ENCODE measurements at places on chromosomes 2 and 18.

GRCh38 chr2:38106405-38107094 is 30.6 kb upstream of the CYP1B1 start:
- no peak for DNase-seq

GRCh38 chr2:33209976-33210375 is 263.2 kb downstream of the LTBP1 start:
- DNase-seq: no peak

DNA sequence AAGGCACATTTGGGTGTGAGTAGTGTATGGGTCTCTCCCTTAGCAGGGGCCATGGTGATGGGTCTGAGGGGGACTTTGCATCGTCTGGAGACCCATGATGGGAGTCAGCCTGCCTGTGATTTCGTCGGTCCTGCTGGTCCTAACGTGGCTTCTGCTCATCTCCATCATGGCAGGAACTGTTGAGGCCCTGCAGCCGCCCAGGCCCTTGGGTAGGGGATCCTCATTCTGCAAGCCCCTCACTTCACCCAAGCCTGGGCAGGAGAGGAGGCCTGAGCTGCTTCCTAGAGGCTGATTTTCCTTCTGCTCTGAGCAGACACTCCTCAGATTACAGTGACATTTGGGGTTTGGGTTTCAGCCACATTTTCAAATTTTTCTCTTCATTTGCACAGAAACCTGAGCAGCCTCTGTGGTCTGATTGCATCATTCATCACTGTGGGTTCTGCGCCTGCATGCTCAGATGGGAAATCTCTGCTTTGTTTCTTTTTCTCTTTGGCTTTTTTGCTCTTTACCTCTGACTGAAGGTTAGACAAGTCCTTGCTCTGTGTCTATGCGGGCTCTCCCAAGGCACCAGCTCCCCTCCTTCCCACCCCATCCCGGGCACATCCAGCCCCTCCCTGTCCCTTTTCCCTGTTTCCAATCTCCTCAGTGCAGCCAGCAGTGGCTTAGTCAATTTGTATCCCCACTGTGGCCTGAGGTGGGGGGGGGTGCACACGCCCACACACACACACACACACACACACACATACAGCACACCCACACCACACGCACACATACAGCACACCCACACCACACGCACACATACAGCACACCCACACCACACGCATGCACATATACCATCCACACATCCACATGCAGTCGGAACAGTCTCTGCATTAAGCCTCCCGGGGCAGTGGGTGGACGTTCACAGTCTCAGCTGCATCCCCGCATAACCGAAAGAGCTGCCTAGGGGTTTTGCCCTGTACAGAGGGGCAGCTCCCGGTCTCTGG is 305.4 kb upstream of the HS6ST1 start:
- no peak for DNase-seq

DNA sequence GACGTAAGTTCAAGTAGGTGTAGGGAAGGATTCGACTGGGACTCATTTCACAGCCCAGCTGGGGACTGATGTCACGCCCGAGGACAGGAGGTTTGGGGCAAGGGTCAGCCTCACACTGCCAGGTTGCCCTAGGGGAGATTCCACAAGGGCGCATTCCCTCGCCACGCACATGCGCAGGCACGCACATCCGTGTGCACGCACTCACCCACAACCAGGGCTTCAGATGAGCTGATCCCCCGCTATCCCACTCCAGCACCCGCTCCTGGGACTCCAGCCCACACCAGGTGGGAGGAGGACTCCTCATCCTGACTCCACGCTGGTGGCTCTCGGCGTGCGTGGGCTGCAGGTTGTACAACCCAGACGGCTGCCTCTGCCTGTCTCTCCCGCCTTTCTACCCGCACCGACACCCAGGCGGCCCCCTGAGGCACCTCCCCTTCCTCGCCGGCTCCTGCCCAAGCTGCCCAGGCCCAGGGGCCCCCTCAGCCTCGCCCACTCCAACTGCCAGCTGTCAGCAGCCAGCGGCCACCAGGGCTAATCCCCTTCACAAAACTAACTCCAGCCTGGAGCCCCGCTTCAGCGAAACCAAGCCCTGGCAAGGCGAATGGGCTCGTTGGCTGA is 47.8 kb upstream of the FOSL2 start:
- no peak for DNase-seq

- no peak for DNase-seq
Observed at GRCh38 chr18:39453356-39453755, 1887.8 kb upstream of the CELF4 start.

DNA sequence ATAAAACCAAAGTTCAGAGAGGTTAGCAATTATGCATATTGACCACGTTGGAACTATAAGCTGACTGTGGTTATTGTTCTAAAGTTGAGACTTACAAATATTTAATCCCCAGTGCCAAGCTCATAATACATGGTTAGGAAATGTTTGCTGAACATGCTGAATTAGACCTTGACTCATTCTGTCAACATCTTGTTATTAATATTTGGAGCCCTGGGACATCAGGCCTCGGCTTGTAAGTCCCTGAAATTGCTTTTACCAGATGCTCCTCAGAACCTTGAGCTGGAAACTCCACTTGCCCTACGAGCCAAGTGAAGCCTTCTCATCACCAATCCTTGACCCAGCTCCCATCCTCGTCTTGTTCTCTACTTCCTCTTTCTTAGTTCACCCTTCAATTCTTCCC is 21.2 kb downstream of the DYNAP start:
- DNase-seq: no peak

GRCh38 chr18:50097702-50098101 is 97.2 kb downstream of the MYO5B start:
- DNase-seq: no peak

DNA sequence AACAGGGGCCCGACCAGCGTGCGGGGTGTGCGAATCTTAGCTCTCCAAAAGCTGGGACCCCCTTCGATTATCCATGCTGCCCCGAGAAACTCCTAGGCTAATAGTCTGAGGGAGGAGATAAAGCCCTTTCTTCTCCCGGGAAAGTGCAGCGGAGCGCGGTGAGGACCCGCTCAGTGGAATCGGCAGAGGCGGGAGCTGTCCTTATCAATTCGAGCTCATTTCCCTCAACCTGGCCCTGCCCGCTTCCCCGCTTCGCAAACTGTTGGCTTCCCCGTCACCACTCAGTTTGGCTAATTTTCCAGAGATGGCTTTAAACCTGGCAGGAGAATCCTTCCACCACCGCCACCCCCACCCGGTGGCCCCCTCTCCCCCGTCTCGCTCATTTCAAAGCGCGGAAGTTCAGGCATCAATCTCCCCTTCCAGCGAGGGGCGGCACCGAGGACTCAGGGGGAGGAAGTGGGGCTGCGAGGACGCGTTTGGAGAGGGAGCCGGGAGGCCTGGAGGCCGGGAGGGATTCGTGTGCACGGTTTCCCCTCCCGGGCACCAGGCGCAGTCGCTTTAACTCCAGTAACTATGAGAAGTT is 1.6 kb downstream of the KLHL14 start:
- DNase-seq: no peak

GRCh38 chr2:197261808-197262226 is 48.8 kb downstream of the ANKRD44 start:
- DNase-seq: no peak

- no peak for DNase-seq
Observed at GRCh38 chr18:56168049-56168781, 470.2 kb downstream of the TXNL1 start.

DNA sequence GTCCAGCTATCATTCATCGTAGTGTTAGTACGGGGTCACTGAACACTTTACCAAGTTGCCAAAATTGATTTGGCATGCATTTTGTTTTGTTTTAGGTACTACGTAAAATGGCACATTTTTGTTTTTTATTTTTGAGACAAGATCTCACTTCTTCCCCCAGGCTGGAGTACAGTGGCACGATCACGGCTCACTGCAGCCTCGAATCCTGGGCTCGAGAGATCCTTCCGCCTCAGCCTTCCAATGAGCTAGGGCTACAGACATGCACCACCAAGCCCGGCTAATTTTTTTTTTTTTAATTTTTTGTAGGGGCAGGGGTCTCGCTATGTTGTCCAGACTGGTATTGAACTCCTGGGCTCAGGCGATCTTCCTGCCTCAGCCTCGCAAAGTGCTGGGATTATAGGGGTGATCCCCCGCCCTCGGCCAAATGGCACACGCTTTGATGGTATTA is 786 bp downstream of the TAF1B start:
- DNase-seq: no peak

GRCh38 chr18:37471637-37472036 is 94.0 kb downstream of the CELF4 start:
- DNase-seq: no peak

DNA sequence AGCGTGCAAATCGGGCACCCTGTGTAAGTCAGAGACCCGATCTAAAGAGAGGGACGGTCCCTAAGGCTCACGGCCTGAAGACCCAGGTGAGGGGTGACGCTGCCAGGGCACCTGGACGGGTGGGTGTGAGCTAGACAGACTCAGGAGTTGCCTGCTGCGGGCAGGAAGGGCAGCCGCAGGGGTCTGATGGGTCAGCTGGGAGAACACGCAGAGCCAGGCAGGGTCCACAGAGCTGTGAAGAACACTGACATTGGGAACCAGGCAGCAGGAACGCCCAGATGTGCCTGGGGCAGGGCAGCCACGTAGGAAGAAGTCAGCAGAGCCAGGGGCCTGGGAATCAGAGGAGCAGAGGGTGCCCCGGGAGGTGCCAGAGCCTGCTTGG is 25.9 kb downstream of the HDAC4 start:
- no peak for DNase-seq

- no peak for DNase-seq
Observed at GRCh38 chr18:79507546-79508480, 112.1 kb downstream of the NFATC1 start.

GRCh38 chr18:13397504-13398163 is 179.1 kb downstream of the LDLRAD4 start:
- DNase-seq: no peak

GRCh38 chr2:30510409-30510808 is 63.4 kb downstream of the LCLAT1 start:
- DNase-seq: no peak

GRCh38 chr2:41947701-41948396 is 100.0 kb upstream of the PKDCC start:
- no peak for DNase-seq

GRCh38 chr2:233152541-233152940 is 92.4 kb downstream of the INPP5D start:
- DNase-seq: no peak

- no peak for DNase-seq
Observed at GRCh38 chr18:2572892-2573291, 1.5 kb downstream of the NDC80 start.

DNA sequence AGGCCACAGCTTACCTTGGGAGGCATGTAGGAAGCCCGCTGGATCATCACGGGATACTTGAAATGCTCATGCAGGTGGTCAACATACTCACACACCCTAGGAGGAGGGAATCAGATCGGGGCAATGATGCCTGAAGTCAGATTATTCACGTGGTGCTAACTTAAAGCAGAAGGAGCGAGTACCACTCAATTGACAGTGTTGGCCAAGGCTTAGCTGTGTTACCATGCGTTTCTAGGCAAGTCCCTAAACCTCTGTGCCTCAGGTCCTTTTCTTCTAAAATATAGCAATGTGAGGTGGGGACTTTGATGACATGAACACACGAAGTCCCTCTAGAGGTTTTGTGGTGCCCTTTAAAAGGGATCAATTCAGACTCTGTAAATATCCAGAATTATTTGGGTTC is 17.9 kb downstream of the TYMS start:
- no peak for DNase-seq

Data from stimulated activated CD4-positive, alpha-beta T cell treated with anti-CD3 and anti-CD28 coated beads, Interleukin-15, amount 100 ng/mL, for 1 hour (primary cell).